ENCODE measurements at places on chromosomes 2 and 18.

DNA sequence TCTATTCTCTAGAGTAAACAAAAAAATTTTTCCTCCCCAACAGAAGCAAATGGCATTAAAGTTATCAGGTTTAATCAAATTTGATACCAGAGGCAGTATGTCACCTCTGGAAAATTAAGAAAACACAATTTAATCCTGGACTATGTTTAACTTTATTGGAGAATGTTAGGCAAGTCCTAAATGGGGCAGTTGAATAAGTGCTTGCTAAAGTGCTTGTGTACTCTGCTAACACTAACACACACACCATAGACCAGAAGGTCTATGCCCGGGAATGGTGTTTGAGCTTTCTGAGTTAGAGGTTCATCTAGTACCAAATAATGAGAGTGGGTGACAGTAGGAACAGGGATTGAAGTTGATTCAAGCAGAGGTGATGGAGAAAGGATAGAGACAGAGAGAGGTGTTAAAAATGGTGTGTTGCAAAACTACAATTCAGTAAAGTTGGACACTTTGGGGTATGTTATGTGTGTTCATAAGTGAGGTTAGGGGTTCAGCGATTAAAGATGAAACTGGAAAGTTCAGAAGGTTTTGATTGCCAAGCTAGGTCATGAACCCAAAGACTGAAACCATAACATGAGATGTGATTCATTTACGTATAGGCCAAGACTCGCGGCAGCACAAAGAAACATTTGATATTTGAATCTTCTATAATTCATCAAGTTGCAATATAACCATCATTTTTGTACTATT lies 40.5 kb upstream of the PEX13 start:
- DNase-seq: no peak

- peak; percentile 93 for DNase-seq
Measured at GRCh38 chr2:70094978-70095719, 7.9 kb downstream of the PCBP1 start.

DNA sequence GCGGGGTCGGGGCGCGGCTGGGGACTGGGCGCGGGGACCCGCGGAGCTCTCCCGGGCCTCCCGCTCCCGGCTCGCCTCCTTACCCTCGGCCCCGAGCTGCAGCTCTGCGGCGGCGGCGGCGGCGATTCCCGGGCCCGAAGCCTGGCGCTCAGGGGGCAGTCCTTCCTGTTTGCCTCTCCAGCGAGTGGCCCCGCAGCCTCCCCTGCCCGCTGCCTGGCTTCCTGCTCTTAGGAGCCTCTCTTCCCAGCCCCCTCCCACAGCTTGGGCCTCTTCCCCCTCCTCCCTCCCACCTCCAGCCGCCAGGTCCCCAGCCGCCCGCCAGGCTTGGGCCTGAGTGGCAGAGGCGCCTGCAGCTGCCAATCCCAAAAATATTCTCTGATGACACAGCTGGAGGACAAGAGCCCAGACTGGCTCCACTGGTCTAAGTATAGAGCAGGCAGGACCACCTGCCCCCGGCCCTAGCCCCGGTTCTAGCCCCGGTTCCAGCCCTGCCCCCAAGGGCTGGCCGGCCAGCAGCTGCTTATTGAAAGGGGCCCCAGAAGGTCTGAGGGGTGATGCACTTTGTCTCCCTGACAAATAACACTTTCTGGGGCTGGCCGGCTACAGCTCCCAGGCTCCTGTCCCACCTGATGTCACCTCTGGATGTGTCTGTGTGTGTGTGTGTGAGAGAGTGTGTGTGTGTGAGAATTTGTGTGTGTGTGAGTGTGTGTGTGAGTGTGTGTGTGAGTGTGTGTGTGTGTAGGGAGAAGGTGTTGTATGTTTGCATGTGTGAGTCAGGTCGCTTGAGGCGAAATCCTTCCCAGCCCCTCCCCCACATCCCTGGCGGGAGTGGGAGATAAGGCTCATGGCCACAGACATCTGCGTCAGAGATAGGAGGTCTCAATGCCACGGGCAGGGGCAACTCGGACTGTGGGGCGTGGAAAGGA lies at the start of gene OBSL1:
Gene OBSL1 (minus strand): TSS at position 229 of the 926 bp plus-strand sequence. CDS start 307 bp downstream, outside the sequence.
- peak; percentile 50 for DNase-seq

GRCh38 chr2:19138264-19138825 lies 220.1 kb downstream of the OSR1 start:
- no peak for DNase-seq

GRCh38 chr18:11884396-11885030 lies 23.6 kb downstream of the MPPE1 start:
- no peak for DNase-seq

DNA sequence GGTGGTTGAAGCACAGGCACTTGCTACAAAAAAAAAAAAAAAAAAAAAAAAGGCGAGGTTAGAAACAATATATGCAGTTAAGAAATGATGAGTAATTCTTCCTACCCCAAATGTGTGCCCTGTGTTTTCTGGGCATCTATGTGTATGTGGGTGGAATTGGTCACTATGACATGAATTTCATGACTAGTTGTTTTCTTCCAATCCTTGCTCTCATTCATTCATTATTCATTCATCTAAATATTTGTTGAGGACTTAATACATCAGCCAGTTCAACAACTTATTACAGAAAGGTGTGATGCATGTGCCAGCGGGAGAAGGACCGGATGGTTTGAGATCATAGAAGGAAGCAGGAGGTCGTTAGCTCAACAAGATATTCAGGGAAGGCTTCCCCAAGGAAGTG lies 8.3 kb upstream of the EGR4 start:
- DNase-seq: no peak

GRCh38 chr18:35024965-35025364 lies 16.2 kb upstream of the MAPRE2 start:
- DNase-seq: no peak

DNA sequence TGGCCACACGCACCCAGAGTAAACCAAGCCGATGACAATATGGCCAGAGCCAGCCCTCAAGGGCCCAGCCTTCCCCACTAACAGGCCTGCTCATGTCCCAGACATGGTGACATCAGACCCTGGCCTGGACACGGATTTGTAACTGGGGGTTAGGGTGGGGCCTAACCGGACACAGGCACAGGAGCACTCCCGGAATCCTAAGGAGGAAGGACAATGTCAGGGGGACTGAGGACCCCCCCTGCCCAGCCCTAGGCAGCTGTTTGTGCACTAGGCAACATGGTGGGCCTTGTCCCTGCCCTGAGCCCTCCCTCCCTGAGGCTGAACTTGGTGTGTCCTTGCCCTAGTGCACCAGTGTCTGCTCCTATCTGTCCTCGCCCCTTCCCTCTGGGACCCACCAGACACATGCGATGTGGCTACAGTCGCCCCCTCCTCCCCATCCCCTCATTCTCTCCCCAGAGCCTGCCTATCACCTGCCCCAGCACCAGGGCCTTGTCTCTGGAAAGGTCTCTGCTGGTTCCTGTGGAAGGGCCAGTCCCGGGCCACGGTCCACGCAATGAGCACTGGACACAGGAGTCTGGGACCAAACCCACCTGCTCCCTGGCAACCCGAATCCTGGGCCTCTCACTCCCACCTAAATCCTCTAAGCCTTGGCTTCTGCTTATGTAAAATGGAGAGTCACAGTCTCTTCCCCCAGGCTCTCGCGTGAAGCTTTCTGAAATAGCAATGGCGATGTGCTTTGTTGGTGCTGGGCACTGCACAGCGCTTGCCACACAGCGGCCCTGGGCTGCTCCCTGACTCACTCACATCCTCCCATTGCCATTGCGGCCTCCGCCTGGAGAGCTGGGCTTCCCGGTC lies 76.5 kb upstream of the RAB6C start:
- no peak for DNase-seq

DNA sequence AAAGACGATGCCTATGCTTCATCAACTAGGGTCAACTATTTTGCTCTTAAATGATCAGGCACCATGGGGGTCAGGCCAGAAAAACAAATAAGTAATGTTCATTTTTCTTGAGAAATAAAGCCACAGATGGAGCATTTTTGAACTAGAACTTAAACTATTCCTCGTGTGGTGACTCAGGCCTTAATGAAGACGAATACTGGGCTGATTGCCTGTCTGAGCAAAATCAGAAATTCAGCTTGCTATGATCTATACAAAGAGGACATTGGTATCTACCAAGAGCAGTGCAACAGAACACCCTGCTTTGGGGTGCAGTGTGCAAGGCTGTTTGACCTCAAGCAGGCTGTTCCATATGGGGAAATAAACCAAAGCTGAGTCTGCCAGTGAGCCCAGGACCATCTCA lies 176.0 kb downstream of the NRP2 start:
- no peak for DNase-seq

DNA sequence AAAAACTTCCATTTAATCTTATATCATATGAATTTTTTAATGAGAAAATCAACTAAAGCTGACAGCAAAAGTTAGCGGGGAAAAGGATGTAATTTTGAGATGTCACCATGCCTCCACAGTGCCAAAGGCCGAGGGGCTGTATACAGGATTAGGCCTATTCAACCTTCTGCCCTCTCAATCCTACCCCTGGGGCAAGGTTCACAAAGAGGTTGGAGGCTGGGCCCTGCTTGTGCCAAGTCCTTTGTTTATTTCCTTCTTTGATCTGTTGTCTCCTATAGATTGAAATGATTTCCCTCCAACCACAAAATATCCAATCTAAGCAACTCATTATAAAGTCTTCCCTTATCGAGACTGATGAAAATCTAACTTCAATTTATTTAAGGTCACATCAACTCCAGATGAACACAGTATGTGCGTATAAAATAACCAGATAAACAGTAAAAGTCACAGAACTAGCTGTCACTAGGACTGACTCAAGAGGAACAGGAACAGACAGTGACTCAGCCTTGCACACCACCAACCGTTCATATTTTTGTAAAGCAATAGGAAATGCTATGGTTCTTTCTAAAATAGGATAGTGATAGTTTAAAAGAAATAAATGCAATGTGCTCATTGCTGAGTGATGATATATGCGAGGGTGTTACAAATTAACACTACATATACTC lies 95.8 kb downstream of the SLC25A12 start:
- peak; percentile 25 for DNase-seq

- no peak for DNase-seq
Measured at GRCh38 chr18:28152354-28152753, 24.6 kb downstream of the CDH2 start.

GRCh38 chr2:207166039-207166348 lies 246 bp upstream of the KLF7 start:
- DNase-seq: peak; percentile 99

DNA sequence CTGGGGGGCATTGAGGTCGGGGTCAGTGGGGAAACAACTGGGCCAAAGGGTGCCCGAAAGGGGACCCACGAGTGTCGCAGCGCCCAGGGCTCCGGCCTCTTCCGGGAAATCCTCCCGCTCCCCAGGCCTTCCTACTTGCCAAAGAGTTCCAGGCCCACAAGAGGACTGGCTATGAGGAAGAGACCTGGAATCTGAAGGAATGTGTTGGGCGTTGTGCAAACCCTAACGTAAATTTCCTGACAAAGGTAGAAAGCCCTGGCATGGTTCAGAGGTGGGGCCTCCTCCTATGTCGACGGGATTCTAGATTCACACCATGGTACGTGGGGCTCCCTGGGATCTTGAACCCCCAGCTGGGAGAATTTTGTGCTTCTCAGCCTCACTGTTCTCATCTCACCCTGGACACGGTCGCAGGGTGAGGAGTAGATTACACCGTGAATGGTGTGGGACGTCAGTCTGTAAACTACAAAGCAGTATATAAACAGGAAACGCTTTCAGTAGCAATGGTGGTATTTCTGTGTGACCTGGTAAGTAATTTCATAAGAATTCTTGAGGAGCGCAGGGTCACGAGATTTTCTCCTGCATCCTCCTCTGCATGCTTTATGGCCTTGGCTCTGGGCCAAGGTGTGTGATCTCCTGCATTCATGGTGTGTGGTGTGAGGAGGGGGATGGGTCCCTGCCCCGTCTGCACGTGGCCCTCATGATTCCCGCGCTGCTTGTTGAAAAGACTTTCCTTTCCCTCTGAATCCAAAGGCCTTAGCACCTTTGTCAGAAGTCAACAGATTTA lies 868 bp downstream of the HSBP1L1 start:
- DNase-seq: peak; percentile 62

DNA sequence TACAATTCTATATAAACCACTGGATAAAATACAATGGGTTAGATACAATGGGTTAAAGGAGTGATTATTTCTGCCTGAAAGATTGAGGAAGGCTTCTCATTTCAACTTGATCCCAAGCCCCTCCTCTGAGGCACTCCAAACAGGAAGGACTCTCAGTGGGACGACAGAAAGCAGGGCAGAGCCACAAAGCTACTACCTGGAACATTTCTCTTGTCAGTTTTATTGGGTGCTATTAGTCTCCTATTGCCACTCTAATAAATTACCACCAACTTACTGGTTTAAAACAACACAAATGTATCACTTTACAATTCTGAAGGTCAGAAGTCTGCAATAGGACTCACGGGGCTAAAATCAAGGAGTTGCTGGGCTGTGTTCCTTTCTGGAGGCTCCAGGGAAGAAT lies 146.7 kb downstream of the MREG start:
- DNase-seq: no peak

GRCh38 chr2:221606424-221606823 lies 34.3 kb upstream of the EPHA4 start:
- DNase-seq: no peak

DNA sequence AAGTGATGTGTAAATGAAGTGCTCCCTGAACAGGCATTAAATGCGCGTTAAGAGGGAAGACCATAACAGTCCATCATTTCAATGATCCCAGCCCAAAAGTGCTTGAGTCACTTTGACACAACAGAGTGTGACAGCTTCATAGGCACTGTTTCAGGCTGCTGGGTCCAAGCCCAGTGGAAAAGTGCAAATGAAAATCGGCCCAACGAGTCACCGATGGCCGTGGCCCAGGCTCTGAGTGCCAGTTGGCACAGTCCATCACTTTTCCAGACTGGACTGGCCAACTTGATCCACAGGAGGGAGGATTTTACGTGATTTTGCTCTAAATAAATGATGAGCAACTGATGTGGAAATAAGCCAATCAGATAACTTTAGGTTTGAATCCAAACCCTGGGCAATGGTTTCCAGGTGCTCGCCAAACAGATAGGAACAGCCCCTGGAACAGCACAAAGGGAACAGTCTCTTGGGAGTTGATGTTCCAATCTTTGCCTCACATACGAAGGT lies 114.0 kb downstream of the SP3 start:
- DNase-seq: no peak

GRCh38 chr2:240143801-240144648 lies 3.6 kb upstream of the OTOS start:
- DNase-seq: peak; percentile 55

- no peak for DNase-seq
Measured at GRCh38 chr18:23814991-23815614, 125.8 kb downstream of the LAMA3 start.

- no peak for DNase-seq
Measured at GRCh38 chr18:31233621-31234275, 71.1 kb upstream of the DSC1 start.

All from HL-60 (cell line).